ENCODE measurements at places on chromosomes 1 and 21.

DNA sequence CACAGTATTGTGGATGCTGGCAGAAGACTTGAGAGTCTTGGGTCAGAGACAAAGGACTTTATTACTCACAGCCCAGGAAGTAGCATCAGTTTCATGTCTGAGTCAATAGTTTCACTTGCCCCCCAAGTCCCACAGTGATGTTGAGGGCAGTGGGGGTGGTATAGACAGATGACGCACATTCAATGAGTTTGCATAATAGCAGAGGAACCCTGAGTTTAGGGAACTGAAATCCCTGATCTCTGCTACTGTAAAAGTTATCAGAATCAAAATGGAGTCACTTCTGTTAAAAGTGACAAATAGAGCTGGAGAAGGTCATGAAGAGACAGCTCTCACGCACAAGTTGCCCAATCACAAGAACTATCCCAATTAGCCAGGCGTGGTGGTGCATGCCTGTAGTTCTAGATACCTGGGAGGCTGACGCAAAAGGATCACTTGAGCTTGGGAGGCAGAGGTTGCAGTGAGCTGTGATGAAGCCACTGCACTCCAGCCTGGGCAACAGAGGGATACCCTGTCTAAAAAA is 11.5 kb upstream of the HCRTR1 start:
- DNase-seq, result peak; percentile 39

DNA sequence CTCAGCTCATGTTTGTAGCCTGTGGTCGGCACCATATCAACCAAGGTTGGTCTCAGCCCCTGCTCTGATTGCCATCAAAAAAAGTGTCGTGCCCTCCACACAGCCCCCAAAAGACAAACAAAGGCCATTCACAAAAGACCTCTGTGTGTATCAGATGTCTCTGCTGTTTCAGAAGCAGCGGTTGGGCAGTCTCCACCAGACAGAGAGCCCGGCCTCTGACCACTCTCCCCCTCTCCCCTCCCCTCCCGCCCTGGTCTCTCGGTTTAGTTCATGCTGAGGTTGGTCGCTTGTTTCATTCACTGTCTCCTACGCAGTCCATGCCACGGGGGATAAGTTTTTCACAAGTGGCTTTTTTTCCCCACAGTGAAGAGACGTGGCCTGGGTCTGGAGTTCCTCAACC is 27.1 kb downstream of the ACTA1 start:
- DNase-seq, result no peak

DNA sequence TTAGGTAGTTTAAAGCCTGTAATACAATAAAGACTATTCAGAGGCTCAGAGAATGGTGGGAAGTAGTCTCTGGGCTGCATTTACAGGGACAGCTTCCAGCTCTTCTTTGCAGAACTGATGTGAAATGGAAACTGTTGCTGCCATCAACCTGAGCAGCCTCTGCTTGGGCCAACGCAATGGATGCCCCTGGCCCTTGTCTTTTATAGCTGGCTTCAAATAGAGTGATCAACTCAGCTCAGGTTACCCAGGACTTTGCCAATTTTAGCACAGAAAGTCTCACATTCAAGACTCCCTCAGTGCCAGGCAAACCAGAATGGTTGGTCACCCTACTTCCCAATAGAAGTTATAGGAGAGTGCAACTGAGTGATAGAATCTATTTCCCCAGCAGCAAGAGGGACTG is 18.1 kb upstream of the GALNT2 start:
- no peak for DNase-seq

DNA sequence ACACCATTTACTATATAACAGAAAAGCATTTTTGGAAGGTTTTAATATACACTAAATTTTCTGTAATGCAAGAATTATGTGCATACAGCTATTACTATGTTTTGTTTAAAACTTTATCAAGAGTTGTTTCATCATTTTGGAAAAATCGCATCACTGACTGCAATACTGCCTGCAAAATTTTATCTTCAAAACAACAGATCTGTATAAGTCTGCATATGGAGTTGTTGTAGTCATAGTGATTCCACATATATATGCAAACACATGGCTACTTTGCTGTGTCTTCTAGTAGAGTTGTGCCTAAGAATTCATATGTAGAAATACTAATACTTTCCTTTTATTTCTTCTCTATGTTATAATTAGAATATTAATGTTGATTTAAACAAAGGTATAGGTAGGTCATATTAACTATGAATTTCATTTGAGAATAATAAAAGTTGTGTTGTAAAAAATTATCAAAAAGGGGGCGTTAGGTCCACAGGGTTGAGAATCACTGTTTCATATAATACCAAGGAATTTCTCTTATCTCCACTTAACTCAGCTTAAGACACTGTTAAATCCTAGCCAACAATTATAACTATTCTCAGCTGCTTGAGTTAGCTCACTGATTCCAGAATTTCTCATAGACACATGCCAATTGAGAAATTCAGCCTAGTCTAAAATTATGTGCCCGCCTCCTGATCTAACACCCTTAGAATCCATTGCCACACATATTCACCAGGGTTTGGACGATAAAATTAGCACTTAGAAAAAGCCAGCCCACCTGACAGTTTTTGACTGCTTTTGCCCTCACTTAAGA is 22.9 kb upstream of the LAMC1 start:
- no peak for DNase-seq

- DNase-seq, result no peak
Measured at GRCh38 chr1:209062863-209063262, 520.7 kb upstream of the CAMK1G start.

DNA sequence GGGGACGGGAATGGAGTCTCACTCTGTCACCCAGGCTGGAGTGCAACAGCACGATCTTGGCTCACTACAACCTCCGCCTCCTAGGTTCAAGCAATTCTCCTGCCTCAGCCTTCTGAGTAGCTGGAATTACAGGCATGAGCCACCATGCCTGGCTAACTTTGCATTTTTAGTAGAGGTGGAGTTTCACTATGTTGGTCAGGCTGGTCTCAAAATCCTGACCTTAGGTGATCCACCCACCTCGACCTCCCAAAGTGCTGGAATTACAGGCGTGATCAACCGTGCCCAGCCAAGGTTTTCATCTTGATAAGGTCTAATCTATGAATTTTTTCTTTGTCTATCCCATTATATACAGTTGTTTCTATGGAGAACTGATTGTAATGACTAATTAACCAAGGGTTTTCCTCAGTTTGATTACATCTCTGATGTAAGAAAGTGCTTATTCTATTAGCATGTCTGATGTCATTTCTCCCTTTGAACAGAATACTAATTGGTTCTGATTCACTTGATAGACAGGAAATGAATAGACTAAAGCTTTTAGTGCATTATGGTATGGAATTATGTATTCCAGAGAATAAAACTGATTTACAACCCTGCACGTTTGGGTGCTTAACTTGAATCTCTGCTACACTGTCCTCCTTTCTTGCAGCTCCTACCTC is 11.9 kb downstream of the PACC1 start:
- DNase-seq, result no peak

DNA sequence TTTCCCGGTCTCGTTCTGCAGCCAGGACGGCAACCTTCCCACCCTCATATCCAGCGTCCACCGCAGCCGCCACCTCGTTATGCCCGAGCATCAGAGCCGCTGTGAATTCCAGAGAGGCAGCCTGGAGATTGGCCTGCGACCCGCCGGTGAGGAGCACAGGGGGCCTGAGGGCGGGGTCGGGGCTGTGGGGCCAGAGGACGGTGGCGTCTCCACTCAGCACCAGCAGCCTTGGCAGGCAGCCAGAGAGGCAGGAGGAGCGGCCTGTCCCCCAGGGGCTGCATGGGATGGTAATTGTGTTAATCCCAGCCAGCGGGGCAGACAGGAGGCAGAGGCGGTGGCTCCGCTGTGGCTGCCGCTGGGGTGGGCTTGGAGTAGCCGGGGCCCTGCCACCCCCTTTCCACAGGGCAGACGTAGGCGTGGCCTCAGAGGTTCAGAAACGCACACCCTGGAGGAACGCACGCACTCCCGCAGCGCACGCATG is 12.1 kb downstream of the SAMD11 start:
- no peak for DNase-seq

DNA sequence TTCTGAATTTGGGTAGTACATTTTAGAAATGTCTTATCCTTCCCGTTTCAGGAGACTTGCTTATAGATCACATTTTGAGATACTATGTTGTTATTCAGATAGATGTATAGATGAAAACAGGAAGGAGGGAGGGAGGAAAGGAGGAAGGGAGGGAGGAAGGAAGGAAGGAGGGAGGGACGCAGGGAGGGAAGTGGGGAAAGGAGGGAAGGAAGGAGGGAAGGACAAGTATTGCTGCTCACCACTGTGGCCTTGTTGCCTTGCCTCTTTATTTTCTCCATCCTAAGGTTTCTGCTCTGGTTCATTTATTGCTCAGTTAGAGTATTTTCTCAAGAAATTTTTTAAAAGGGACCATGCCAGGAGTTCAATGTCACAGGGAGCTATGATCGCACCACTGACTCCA is 134.3 kb downstream of the LTN1 start:
- DNase-seq, result no peak

DNA sequence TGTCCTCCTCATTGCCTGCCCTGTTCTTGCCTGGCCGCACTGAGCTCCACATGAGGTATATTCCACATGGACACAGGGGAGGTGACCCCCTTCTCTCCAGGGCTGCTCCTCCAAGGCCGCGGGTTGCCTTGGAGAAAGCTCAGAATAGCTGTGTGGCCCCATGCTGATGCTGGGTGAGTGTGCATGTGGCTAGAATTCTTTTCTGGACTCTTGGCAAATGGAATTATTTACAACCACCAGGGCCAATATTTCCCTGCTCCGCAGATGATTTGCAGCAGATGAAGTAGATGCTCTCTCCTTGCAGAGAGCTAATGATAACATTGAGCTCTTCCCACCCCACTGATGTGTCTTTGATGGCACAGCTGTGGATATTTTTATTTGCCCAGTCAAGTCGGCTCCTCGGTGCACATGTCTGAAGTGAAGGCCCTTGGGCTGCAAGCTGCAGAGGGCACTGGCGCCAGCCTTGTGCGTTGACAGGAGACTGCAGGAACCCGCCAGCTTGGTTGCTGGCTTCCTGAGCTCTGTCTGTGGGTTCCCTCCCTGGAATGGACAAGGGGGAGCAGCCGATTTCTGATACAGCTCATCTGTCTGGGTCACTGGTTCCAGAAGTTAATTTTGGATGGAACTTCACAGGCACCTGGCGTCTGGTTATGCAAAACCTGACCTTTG is 404.7 kb upstream of the VAMP3 start:
- no peak for DNase-seq

GRCh38 chr1:54126271-54126815 is 26.5 kb downstream of the CDCP2 start:
- no peak for DNase-seq

- no peak for DNase-seq
Measured at GRCh38 chr1:217535601-217536377, 95.1 kb downstream of the GPATCH2 start.

GRCh38 chr1:235075048-235075776 is 53.4 kb downstream of the TOMM20 start:
- peak; percentile 87 for DNase-seq

- DNase-seq, result no peak
Measured at GRCh38 chr1:197690074-197690473, 85.2 kb downstream of the DENND1B start.

- DNase-seq, result peak; percentile 78
Measured at GRCh38 chr1:115411371-115412063, 73.5 kb upstream of the NGF start.

DNA sequence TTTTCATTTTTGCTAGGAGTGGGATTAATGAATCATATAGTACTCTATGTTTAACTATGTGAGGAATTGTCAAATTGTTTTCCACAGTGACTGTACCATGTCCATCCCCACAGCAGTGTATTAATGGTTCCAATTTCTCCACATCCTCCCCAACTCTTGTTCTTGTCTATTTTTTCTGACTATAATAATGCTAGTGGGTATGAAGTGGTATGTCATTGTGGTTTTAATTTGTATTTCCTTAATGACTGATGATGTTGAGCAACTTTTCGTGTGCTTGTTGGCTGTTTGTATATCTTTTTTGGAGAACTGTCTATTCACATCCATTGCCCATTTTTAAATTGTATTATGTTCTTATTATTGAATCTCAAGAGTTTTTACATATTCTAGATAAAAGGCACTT is 10.0 kb upstream of the KPRP start:
- DNase-seq, result no peak

- DNase-seq, result no peak
Measured at GRCh38 chr1:33718186-33718585, 145.7 kb upstream of the HMGB4 start.

Data from fibroblast of gingiva (primary cell).